ENCODE measurements at places on chromosomes 1 and 21.

DNA sequence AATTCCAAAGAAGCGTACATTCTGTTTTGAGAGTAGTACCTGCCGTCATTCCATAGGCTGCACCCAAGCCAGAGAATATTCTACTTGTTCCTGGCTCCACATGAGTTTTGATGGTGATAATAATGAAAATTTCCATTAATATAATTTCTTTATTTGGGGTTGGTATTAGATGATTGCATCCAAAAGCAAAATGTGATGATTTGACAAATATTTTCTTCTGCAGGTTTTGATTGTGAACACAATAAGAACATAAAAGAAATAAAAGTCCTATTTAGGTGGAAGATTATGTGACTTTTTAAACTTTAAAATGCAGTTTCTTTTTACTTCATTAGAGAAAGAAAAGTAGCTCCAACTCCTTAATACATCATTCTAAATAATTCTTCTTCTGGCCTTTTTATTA lies 284.8 kb upstream of the FMN2 start:
- no peak overlapping the region for H3K27ac ChIP-seq
- no peaks in the 10 kb centered on the region for H3K36me3 ChIP-seq
- peaks cover 2% of the 10 kb centered on the region for H3K4me1 ChIP-seq
- no peaks in the 10 kb centered on the region for H3K27me3 ChIP-seq
- H3K4me3 ChIP-seq, result no peak overlapping the region

DNA sequence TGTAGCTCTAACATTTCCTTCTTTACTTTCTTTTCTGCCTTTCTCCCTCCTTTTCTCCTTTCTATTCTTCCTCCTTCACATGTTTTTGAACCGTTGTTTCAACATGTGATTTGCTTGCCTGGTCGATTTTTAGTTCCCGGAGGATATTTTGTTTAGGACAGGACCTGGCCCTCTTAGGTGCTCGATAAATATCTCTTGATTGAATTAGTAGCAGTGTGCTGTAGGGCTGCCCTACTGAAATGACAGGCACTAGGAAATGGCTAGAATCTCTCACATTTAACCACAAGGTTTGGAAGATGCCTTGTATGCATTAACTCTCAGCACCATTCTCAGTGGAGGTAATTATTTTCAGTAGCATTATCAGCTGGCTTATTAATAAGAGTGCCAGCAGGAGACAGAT lies 305.6 kb downstream of the PAPPA2 start:
- no peaks in the 10 kb centered on the region for H3K36me3 ChIP-seq
- no peaks in the 10 kb centered on the region for H3K4me1 ChIP-seq
- no peaks in the 10 kb centered on the region for H3K27me3 ChIP-seq
- no peak overlapping the region for H3K27ac ChIP-seq

GRCh38 chr1:214108097-214108446 lies 120.3 kb downstream of the PROX1 start:
- H3K27me3 ChIP-seq, result no peaks in the 10 kb centered on the region
- DNase-seq, result no peak
- H3K4me1 ChIP-seq, result no peaks in the 10 kb centered on the region
- no peak overlapping the region for H3K4me3 ChIP-seq
- H3K27ac ChIP-seq, result no peak overlapping the region

DNA sequence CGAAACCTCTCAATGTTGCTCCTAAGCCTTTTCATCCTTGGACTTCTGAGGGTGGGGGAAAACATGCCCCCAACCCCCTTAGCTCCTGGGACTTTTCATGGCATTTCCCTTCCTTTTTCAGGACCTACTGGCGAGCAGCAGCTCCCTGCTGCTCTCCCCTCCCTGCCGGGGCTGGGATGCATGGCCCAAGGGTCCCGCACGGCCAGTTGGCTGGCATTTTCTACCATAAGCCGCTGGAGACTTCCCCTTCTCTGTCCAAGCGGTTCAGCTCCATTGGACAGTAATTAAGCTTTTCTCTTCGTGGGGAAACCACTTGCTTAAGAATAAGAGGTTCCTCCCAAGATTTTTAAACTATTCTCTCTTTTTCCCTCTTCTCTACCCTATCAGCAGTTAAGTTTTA lies 52.8 kb downstream of the FCRL5 start:
- no peaks in the 10 kb centered on the region for H3K36me3 ChIP-seq
- H3K4me3 ChIP-seq, result no peak overlapping the region
- peaks cover 19% of the 10 kb centered on the region for H3K4me1 ChIP-seq
- no peak overlapping the region for H3K27ac ChIP-seq
- peaks cover 4% of the 10 kb centered on the region for H3K27me3 ChIP-seq

- no peak for DNase-seq
- peaks cover 6% of the 10 kb centered on the region for H3K4me1 ChIP-seq
- H3K27ac ChIP-seq, result no peak overlapping the region
- no peak overlapping the region for H3K4me3 ChIP-seq
Observed at GRCh38 chr1:24714859-24715520, 30.3 kb upstream of the CLIC4 start.

DNA sequence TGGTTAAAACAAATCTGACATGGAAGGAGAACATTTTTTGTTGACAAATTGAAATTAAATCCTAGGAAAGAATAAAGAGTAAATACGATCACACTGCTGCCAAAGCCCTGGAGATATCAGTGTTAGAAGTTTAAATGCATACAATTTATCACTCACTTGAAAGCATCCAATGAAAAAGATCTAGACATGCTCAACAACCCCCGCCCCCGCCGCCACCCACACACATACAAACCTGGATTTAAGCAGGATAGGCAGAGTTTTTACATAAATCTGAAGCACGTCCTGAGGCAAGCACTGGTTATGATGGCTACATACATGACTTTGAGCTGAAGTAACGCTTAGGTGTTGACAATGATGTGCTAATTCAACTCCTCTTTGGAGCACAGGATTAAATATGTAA lies 58.5 kb downstream of the LYST start:
- H3K36me3 ChIP-seq, result peaks cover 18% of the 10 kb centered on the region
- H3K27ac ChIP-seq, result no peak overlapping the region
- no peak for DNase-seq
- no peak overlapping the region for H3K4me3 ChIP-seq
- no peaks in the 10 kb centered on the region for H3K27me3 ChIP-seq
- H3K4me1 ChIP-seq, result no peaks in the 10 kb centered on the region

GRCh38 chr1:244186372-244186771 lies 135.3 kb downstream of the ZBTB18 start:
- no peak overlapping the region for H3K4me3 ChIP-seq
- peaks cover 13% of the 10 kb centered on the region for H3K27me3 ChIP-seq
- H3K36me3 ChIP-seq, result peaks cover 5% of the 10 kb centered on the region
- H3K4me1 ChIP-seq, result no peaks in the 10 kb centered on the region
- DNase-seq, result no peak
- H3K27ac ChIP-seq, result no peak overlapping the region

- H3K4me1 ChIP-seq, result peaks cover 69% of the 10 kb centered on the region
- DNase-seq, result no peak
- no peak overlapping the region for H3K4me3 ChIP-seq
- no peaks in the 10 kb centered on the region for H3K27me3 ChIP-seq
Observed at GRCh38 chr1:234957330-234958065, 171.1 kb downstream of the TOMM20 start.

DNA sequence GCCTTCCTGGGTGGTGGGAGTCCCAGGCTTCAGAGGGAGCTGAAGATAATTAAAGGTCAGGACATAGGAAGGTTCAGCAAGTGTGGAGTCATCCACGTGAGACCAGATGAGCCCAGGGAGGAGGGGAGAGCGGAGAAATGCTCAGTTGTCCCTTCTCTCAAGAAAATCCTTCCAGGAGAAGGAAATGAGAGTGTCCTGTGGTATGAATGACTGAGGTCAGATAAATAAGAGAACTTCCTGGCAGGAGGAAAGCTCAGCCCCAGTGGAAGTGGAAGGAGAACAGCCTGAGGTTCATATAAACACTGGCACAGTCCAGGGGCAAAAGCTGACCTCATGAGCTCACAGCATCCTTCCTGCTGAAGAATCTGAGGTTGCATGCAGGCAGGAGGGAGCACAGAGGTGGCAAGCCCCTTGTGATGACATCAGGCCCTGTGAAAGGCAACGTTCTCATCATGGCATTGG lies 97.6 kb downstream of the NAV1 start:
- H3K4me3 ChIP-seq, result no peak overlapping the region
- H3K4me1 ChIP-seq, result no peaks in the 10 kb centered on the region
- H3K27me3 ChIP-seq, result no peaks in the 10 kb centered on the region
- no peak for DNase-seq

GRCh38 chr1:110011527-110012041 lies 22.8 kb upstream of the STRIP1 start:
- no peaks in the 10 kb centered on the region for H3K27me3 ChIP-seq
- H3K27ac ChIP-seq, result peak overlapping the region; percentile 97
- H3K36me3 ChIP-seq, result peaks cover 54% of the 10 kb centered on the region
- peak overlapping the region; percentile 72 for H3K4me3 ChIP-seq
- peaks cover 22% of the 10 kb centered on the region for H3K4me1 ChIP-seq

DNA sequence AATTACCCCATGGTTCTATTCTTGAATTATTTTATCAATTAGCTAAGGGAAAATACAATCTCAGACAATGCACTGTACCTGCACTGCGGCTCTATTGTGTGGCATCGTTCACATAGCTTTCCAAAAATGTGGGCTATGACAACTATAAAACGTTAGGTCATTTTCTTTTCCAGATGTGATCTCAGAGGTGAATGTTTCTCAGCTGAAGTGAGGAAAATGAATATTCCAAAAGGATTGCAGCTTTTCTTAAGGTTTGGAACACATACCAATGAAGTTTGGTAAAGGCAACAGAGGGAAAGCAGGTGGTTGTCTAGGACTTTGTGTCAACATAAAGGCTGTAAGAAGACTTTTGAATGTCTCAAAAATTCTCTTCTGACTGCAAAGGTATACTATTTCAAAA lies 105.5 kb downstream of the NRIP1 start:
- H3K36me3 ChIP-seq, result no peaks in the 10 kb centered on the region
- no peak for DNase-seq
- H3K27me3 ChIP-seq, result no peaks in the 10 kb centered on the region
- no peak overlapping the region for H3K4me3 ChIP-seq
- no peak overlapping the region for H3K27ac ChIP-seq
- H3K4me1 ChIP-seq, result no peaks in the 10 kb centered on the region

GRCh38 chr1:155321639-155322503 lies 1.2 kb downstream of the RUSC1 start:
- peaks cover 40% of the 10 kb centered on the region for H3K4me1 ChIP-seq
- H3K4me3 ChIP-seq, result peak overlapping the region; percentile 89
- H3K27ac ChIP-seq, result peak overlapping the region; percentile 60

DNA sequence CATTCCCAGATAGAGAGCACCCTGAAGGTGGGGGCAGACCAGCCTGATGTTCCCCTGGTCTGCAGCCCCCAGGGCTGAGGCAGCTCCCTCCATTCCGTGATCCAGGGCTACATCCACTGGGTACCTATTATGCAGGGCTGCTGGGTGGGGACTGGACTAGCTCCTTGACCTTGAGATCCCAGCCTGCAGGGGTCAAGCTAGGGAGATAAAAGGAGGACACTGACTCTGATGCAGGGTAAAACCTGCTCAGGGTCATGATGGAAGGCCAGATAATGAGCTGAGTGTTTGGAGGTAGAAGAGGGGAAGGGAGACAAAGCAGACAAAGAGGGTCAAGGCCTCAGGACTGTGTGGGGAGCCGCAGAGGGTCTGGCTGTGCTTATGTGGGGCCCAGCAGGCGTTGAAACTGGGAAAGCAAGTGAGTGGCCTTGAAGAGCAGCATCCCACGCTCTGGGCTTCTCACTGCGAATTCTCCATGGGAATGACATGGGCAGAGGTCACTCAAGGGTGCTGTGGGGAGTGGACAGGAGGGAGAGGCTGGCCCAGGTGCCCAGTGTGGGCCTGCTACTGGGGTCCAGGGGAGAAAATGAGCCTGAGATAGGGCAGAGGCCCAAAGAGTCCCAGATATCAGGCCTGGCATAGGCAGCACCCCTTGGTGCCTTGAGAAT lies 9.7 kb downstream of the FOXO6 start:
- H3K4me1 ChIP-seq, result peaks cover 4% of the 10 kb centered on the region
- DNase-seq, result no peak
- H3K27ac ChIP-seq, result no peak overlapping the region
- H3K27me3 ChIP-seq, result peaks cover 28% of the 10 kb centered on the region
- H3K36me3 ChIP-seq, result no peaks in the 10 kb centered on the region
- no peak overlapping the region for H3K4me3 ChIP-seq

- H3K4me1 ChIP-seq, result peaks cover 3% of the 10 kb centered on the region
- no peak overlapping the region for H3K4me3 ChIP-seq
- no peaks in the 10 kb centered on the region for H3K36me3 ChIP-seq
- no peak for DNase-seq
Observed at GRCh38 chr1:78491451-78492071, 787 bp downstream of the PTGFR start.

DNA sequence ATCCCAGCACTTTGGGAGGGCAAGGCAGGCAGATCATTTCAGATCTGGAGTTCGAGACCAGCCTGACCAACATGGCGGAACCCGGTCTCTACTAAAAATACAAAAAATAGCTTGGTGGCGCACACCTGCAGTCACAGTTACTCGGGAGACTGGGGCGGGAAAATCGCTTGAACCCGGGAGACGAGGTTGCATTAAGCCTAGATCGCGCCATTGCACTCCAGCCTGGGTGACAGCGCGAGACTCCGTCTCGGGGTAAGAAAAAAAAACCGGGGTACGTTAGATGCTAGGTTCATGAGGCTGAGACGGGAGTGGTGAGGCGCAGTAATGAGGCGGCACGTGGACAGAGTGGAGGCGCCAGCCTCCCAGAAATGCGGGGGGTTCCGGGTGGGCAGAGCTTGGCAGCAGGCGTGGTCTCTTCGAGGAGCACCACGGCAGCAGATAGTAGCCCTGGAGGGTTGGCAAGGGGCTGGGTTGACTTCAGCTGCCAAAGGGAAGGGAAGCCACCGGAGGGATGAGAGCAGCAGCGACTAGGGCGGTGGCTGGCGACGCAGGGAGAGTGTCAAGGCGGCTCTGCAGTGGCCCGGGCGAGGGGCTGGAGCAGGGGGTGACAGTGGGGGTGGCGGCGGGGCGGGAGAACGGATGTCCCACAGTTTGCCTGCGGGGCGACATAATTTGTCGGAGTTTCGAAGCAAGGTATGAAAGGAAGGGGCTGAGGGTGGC lies 832 bp downstream of the MRPL20 start:
- H3K27ac ChIP-seq, result peak overlapping the region; percentile 98
- H3K27me3 ChIP-seq, result no peaks in the 10 kb centered on the region
- peaks cover 74% of the 10 kb centered on the region for H3K4me1 ChIP-seq
- peaks cover 44% of the 10 kb centered on the region for H3K36me3 ChIP-seq

DNA sequence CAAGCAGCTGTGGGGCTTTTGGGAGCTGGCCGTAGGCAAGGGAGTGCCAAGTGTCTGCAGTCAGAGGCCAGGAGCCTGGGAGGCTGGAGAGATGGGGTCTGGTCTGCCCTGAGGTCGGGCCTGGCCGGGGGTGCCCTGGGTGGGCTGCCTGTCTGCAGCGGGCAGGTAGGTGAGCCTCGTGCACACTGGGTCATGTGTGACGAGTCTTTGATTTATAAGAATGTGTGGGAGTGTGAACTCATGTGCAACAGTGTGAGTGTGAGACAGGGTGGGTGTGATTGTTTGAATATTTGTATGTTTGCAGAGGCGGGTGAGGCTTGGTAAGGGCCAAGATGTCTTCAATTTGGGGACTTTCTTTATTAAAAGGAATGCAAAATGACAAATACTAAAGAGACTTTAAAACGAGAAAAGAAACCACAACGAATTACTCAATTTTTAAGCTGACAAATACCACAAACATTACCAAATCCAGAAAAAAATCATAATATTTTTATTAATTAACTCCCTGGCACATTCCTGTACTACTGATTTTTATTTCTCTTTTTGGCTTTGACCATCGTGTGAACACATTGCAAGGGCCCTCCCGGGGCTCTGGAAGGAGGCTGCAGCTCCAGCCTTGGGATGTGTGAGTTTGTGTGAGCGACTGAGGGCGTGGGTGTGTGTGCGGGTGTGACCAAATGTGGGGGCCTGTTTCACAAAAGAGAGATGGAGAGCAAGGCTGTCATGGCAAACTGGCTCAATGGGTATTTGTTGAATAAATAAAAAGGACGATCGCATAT lies 110.3 kb upstream of the WNT4 start:
- H3K36me3 ChIP-seq, result no peaks in the 10 kb centered on the region
- H3K27ac ChIP-seq, result no peak overlapping the region
- H3K4me3 ChIP-seq, result no peak overlapping the region
- peaks cover 45% of the 10 kb centered on the region for H3K27me3 ChIP-seq

Data from stimulated activated naive B cell treated with anti-CD40 and anti-IgM and Interleukin-4, amounts not matched to agents 10 μg/mL and 1 μg/mL and 100 μg/mL, for 72 hours (primary cell).